ENCODE measurements at places on chromosomes 16 and 17.

GRCh38 chr16:81189100-81189664, 49.3 kb upstream of the BCO1 start:
- DNase-seq, result no peak

DNA sequence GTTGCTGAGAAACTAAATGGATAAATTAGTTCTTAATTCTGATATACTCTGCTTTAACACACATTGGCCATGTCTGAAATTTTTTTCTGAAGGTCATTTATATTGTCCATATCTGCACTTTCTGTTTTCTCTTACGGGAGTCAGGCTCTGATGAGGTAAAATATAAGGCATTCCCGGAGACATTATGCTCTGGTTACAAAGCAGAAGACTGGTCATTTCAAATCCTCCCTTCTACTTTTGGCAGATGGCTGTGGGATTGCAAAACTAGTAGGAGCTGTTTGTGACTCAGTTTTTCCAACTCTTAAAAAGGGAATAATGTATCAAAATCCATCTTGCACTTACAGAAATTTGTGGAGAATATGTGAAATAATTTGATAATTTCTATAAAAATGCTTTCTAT, 92.2 kb upstream of the CPHXL start:
- DNase-seq, result no peak

- no peak for DNase-seq
Observed at GRCh38 chr17:7977039-7977438, 25.4 kb upstream of the GUCY2D start.

- DNase-seq, result no peak
Observed at GRCh38 chr17:7888184-7888920, at the start of gene CHD3. TSS of gene CHD3 (plus strand) at chr17:7888789. CDS start at chr17:7889001, 212 bp downstream.

GRCh38 chr17:54907376-54907775, 6.7 kb downstream of the TOM1L1 start:
- DNase-seq, result no peak

DNA sequence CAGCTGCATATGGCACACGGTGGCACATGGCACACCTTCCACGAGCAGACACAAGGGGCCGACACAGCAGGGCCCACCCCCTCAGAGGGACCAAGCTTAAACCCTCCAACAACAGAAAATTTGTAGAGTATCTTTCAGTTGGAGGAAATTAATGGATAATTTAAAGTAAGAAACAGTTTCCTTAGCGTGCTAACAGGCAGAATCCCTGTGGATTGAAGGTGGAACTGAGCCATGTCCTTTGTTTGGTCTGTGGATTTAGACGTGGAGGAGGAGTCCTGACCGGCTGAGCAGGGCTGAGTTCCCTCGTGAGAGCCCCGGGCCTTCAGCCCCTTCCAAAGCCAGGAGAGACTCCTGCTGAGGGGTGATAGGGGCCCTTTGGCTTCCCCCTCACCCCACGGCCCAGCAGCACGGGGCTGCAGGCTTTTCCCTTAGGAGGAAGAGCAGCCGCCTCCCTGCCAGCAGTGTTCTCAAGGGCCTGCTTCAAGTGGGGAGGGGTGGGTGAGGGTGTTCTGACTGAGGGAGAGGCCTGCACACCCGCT, 1.4 kb upstream of the CYB561 start:
- no peak for DNase-seq

DNA sequence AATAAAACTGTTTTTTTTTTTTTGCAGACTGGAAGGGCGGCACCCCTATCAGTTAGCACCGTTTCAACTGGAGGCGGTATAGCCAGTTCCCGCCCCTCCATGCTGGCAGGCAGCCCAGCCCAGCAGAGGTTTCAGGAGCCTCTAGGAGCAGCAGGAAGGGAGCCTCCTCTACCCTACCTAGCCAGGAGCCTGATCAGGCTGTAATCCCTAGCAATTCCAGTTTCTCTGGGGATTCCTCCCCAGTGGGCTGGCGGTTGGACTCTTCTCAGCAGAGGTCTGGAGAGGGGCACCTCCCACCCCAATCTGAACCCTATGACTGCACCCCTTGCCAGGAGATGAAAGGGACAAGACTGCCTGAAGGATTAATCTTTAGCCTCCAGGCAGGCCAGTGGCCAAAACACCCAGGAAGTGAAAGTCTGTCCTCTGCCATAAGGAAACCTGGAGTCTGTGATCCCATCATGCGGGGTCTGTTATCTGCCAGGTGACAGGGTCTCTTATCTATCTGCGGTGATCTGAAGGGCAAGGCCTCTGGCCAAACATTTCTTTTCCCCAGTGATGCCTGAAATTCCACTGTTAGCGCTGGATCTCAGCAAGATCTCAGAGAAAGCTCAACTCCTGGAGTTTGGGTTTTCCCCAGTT, 4.9 kb upstream of the CDH1 start:
- no peak for DNase-seq

GRCh38 chr17:68292689-68293040, 1.4 kb downstream of the ARSG start:
- DNase-seq, result no peak

DNA sequence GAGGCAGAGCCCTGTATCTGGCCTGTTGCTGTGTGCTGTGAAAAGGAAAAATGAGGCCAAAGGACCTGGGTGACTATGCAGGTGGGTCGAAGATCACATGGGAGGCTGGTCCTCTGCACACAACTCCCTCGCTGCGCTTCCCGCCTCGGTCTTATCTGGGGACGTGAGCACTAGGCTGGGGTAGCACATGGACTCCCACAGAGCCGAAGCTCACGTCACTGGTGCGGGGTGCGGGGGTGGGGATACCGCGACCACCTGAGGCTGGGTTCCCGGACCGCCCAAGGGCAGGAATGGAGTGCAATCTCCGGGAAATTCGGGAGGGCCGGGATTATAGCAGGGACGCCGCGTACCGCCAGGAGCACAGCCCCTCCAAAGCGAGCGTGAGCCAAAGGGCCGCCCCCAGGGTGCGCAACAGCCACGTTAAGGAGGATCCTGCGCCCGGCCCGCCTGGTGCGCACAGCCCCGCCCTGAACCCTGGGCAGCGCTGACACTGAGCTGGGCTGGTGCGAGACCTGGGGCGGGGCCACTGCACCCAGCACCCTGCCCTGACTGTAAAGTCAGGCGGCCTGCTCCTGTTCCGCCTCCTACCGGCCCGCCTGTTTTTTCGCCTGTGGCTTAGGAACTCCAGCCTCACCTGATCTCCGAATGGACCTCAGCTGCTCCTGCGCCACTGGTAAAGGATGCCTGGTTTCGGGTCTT, 4.8 kb downstream of the MT1A start:
- DNase-seq, result peak; percentile 85

GRCh38 chr17:50668838-50669581, 34.3 kb downstream of the ABCC3 start:
- no peak for DNase-seq

- no peak for DNase-seq
Observed at GRCh38 chr17:45190503-45191255, 29.0 kb downstream of the HEXIM2 start.

DNA sequence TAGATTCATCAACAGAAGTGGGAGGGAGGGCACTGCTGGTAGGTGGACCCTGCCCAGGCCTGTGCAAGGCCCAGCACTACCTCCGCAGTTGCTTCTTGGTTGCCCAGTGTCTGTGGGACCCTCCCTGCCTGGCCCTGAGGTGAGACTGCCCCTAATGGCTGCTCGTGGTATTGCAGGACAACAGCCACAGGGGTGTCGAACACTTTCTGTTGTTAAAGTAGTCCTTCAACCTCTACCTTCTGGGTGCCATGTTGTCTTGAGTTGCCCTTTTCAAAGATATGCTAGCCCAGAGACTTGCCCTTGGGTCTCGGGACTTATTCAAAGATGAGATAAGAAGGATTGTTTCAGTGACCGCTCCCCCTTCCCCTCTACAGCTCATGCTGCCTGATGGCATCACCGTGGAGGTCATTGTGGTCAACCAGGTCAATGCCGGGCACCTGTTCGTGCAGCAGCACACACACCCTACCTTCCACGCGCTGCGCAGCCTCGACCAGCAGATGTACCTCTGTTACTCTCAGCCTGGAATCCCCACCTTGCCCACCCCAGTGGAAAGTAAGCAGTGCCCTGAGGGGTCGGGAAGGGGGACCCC, 29.1 kb downstream of the AKAP1 start:
- peak; percentile 40 for DNase-seq
